ENCODE measurements at places on chromosomes 2 and 18.

- no peak for DNase-seq
Measured at GRCh38 chr2:154698296-154698720, at the start of gene KCNJ3. Gene KCNJ3 (plus strand): TSS chr2:154698695. CDS start chr2:154698776, 81 bp downstream.

DNA sequence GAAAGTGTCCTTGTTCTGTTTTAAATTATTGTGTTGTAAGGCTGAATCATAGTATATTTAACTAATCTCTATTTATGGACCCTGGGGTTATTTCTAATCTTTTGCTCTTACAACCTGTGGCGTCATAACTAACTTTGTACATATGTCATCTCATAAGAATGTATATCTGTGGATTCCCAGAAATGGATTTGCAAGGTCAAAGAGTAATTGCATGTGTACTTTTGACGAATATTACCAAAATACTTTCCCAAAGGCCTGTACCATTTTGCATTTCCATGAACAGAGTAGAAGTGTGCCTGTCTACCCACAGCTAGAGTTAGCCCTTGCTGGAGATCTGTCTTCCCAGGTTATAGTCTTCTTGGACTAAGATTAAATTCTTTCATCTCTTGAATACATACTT is 42.8 kb downstream of the SEMA4F start:
- no peak for DNase-seq

GRCh38 chr2:42754021-42754775 is 9.7 kb downstream of the OXER1 start:
- DNase-seq: no peak

GRCh38 chr2:209472112-209472832 is 48.4 kb downstream of the MAP2 start:
- no peak for DNase-seq

DNA sequence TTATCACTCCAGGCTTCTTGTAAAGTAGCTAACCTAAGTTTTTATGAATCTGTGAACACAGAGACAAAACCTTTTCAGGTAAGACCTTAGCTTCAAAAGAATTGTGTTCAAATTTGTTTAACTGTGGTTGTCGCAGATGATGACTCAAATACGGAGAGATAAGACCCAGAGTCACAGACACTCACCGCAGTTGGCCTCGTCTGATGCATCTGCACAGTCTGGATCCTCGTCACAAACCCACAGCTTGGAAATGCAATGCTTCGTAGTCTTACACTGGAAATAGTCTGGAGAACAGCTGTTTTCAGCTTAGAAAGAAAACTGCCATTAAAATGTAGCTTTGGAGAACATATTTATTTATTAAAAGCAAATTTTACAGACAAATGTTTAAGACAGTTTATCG is 1662.1 kb upstream of the NXPH2 start:
- DNase-seq: peak; percentile 5

All from RKO (cell line).